ENCODE measurements at places on chromosomes 1 and 21.

GRCh38 chr1:78387201-78387600, 103.6 kb upstream of the PTGFR start:
- DNase-seq = no peak

GRCh38 chr1:113185463-113186104, 112.6 kb downstream of the LRIG2 start:
- DNase-seq = no peak

- DNase-seq = no peak
Measured at GRCh38 chr1:70542856-70543255, 131.8 kb downstream of the CTH start.

- no peak for DNase-seq
Measured at GRCh38 chr1:93519199-93519829, 71.4 kb downstream of the FNBP1L start.

- DNase-seq = no peak
Measured at GRCh38 chr1:29974316-29974724, 738.0 kb downstream of the PTPRU start.

DNA sequence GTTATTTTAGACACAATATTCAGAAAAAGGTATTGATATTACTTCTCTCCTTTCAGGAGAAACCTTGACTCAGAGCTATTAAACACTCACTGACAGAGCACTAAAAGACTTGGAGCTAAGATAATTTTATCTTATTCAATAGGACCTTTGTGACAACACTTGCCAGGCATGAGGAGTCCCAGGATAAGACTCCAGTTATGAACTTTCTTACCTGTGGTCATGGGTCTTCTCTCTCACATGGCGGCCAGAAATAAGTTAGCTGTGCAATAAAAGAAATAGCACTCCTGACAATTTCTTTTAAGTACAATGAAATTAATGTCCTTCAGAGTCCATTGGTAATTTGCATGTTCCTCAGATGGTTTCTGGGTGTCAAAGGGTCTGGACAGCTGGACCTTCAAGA, 382.1 kb downstream of the BRINP3 start:
- DNase-seq = no peak

GRCh38 chr1:218967836-218968235, 205.8 kb upstream of the LYPLAL1 start:
- no peak for DNase-seq

DNA sequence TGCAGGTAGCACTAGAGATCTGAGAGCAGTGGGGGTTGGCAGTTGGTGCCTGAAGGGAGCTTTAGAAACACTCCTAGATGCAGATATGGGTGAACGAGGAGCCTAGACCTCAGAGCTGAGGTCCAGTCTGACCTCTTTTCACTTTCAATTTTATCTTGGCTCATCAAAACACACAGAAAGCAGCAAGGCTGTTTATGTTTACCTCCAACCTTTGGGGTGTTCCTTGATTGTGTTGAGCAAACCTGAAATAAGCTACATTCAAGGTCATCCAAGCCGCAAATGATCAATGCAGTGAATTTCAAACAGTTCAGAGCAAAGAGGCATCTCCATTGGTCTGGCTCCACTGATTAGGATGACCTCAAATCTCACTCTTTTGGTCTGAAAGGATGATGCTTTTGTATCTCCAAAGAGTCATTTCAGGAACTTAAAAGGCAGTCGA, 1.3 kb downstream of the LY9 start:
- no peak for DNase-seq

- no peak for DNase-seq
Measured at GRCh38 chr1:107183011-107183410, 42.2 kb downstream of the NTNG1 start.

DNA sequence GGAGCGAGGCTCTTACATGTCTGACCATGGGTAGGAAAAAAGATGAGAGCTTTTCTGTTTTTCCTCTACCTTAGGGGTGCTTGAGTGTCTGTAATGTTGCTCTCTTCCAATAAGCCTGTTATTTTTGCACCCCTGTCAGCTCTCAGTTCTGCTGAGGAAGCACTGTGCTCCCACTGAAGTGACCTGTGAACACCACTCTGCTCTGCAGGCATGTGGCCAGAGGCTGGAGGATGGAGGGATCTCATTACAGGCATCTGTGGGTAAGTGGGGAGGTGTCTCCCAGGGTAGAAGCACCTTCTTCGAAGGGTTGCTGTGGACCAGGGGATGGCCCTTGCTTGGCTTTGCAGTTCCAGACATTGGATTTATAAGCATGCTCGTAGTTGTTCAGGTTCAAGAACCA, 56.8 kb upstream of the RBM15 start:
- no peak for DNase-seq

GRCh38 chr21:41428847-41429246, 2.8 kb downstream of the MX1 start:
- no peak for DNase-seq

GRCh38 chr1:247415423-247416361, at the start of gene NLRP3:
Gene NLRP3 (plus strand): TSS chr1:247416173. CDS start chr1:247418801, 2,628 bp downstream.
- no peak for DNase-seq

DNA sequence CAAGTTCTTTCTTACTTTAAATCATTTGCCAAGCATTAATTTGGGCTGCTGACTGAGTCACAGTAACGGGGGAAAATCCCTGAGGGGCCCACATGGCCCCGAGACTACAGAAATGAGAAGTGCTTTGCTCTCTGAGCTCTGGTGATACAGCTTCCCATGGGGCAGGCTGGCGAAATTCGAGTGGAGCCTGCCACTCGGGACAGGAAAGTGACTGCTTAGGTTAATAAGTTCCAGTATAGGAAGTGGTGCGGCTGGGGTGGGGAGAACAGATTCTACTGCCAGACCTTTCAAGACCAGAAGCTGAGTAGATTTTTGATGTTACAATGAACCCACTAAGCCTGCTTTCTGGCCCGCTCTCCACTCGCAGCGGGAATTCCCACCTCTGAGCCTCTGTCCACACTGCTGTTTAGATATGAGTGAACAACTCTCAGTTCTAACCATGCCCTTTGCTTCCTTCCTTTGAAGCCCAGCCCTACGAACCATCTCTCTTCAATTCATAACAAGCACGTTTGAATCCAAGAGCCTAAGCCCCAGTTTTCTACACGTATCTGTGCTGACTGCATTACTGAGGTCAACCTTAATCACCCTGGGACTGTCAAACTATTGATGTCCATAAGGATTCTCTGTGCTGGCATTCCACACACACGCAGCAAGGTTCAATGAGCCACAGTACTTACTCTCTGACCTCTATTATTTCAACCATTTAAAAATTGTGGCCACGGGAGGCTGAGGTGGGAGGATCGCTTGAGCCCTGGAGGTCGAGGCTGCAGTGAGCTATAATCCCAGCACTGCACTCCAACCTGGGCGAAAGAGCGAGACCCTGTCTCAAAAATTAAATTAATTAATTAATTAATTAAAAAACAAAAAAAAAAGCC, 9.6 kb downstream of the ZBTB17 start:
- peak; percentile 78 for DNase-seq

DNA sequence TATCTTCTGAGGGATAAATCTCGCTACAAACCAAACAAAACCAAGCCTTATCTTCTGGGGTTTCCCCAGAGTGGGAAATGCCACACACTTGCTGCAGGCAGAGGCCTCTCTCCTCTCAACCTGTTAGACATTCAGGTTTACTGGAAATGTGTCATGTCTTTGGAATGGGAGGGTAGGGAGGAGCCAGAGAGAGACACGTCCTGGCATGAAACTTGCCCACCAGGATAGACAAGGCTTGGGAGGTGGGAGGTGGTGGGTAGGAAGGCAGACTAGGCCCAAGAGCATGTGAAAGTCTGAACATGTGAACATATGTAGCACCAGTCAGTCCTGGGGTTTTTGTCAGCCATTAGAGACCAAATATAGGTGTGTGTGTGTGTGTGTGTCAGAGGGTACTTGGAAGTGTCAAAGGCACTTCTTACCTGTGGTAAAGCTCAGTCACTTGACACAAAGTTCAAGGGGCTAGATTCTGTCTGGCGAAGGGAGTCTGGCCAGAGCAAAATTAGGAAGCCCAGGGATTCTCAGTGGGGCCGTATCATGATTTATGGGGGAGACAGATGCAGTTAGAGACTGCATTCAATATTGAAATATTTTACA, 32.4 kb upstream of the PIGC start:
- no peak for DNase-seq

DNA sequence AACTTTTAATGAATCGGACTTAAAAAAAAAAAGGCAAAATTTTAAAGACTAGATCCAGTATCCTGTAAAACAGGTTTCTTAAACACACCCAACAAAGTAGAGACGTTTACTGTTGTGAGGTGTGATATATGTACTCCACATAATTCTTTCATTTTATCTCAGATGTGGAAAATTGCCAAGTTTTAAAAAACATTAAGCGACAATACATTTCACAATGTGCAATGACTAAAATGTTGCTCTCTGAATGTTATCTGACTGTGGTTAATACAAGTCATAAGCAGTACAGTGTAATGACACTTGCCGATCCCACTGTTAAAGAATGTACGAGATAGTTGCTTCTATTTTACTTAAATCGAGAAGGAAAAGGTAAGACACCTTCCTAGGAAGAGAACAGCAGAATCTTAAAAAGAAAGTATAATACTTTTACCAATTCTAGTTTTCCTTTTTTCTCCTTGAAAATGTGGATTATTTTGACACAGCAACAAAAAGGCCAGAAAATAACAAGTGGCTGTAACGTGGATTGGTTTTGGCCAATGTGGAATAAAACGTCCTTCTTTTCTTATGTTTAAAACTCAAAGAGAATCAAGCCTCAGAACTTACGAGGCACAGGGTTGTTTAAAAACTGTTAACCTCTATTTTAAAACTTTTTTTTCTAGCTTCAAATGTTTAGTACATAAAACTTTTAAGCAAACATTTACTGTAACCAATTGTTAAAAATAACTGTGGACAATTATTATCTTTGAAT, 51.4 kb downstream of the TP53BP2 start:
- no peak for DNase-seq

- no peak for DNase-seq
Measured at GRCh38 chr1:150621497-150622302, 7.7 kb downstream of the ENSA start.

DNA sequence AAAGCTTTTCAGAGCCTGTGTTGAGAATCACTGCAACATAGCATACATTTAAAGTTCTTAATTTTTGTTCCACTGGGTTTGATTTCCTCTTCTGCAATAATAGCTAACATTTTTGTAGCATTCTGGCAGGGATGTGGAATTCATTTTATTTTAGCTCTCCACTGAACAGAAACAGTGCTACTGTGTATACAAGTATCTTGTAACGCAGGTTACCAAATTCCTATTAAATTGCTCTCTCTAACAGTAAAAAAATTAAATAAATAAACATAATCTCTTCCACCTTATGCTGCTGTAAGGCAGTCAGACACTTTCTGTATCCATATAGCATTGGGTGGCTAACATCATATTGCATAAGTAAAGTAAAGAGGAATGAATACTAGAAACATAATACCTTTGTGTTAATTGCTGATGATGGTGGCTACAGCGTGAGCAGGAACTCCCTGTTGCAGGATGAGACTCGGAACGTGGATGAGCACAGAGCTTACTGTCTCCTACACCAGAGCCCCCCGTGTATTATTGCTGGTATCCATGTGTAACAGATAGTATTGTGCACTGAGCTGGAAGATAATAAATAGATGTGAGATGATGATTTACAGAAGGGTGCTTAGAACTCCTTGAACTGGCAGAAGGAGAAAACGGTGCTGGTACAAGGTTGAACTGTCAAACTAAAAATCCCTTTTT, 276.9 kb upstream of the SNX7 start:
- DNase-seq = no peak

- no peak for DNase-seq
Measured at GRCh38 chr1:173148971-173149370, 58.2 kb downstream of the TNFSF4 start.

- no peak for DNase-seq
Measured at GRCh38 chr1:227958617-227959324, 11.0 kb upstream of the WNT9A start.

DNA sequence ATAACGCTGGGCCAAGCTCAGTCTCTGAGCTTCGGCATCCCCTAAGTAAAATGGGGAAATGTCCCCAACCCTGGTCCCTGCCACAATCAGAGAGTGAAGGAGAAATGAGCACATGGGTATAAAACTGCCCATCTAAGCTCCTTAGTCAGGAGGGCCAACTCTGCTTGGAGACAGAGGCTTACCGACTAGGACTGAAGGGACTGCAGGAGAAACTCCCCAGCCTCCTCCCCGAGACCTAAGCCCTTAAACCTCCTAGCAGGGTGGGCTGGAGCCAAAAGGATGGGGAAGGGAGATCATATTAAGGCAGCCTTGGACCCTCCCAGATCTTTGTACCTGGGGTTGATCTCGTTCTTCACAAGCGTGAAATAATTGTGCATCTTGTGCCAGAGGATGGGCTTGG, 5.5 kb downstream of the ETNK2 start:
- no peak for DNase-seq

GRCh38 chr1:184563308-184563707, 176.5 kb downstream of the C1orf21 start:
- no peak for DNase-seq

- DNase-seq = no peak
Measured at GRCh38 chr1:81681601-81682266, 119.0 kb upstream of the ADGRL2 start.

GRCh38 chr1:208731981-208732821, 488.0 kb upstream of the PLXNA2 start:
- DNase-seq = no peak

GRCh38 chr1:219279017-219279770, 105.5 kb downstream of the LYPLAL1 start:
- no peak for DNase-seq

All from activated T-cell treated with anti-CD3 and anti-CD28 coated beads for 48 hours (primary cell).